KBM-7 (cell line): ENCODE measurements at places on chromosomes 7 and 10.

- no peak for DNase-seq
Measured at GRCh38 chr7:54812756-54813322, 53.8 kb upstream of the SEC61G start.

DNA sequence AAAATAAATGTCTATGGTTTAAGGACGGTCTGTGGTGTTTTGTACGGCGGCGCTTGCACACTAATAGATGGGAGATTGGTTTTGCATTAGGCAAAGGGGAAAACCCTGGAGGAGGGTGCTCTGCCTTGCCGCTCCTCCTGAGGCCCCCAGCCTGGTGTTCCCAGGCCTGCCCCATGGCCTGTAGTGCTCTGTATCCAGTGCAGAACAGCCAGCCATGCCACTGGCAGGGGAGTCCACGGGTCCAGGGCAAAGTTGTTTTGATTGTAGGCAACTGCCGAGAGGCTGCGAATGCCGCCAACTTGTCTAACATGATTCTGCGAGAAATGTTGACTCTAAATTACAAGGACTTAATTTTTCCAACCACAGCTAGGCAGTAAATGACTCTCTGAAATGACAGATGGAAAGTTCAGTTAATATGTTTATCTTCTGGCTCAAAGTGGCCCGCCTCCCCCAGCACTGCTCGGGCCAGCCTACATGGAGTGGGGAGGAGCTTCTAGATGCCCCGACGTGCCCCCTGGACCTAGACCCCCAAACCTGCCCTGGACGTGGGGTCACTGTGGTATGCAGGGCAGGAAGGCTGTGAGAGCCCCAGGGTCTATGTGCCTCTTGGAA, 104.6 kb upstream of the GDF10 start:
- no peak for DNase-seq

- no peak for DNase-seq
Measured at GRCh38 chr7:132218876-132219275, 357.4 kb downstream of the PLXNA4 start.

DNA sequence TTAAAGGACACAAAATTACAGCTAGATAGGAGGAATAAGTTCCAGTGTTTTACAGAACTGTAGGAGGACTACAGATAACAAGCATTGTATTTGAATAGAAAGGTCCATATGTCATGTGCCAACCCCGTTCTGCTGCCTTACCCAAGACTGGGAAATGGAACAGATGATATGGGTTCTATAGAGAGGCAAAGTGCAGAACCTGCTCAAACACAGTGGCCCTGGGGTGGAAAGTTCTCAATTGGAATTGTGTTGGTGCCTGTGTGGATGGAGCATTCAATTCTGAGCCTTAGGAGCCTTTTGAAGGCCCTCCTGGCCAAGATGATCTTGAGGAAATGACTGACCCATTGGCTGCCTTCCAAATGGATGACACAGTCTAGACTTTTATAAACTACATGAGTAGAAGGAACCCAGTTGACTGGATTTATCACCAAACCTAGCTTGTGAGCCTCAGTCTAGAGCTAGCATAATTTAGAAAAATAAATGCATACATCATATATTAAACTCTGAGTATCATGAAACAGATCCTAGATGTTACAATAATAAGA, 4.1 kb upstream of the PRSS1 start:
- DNase-seq, result no peak

DNA sequence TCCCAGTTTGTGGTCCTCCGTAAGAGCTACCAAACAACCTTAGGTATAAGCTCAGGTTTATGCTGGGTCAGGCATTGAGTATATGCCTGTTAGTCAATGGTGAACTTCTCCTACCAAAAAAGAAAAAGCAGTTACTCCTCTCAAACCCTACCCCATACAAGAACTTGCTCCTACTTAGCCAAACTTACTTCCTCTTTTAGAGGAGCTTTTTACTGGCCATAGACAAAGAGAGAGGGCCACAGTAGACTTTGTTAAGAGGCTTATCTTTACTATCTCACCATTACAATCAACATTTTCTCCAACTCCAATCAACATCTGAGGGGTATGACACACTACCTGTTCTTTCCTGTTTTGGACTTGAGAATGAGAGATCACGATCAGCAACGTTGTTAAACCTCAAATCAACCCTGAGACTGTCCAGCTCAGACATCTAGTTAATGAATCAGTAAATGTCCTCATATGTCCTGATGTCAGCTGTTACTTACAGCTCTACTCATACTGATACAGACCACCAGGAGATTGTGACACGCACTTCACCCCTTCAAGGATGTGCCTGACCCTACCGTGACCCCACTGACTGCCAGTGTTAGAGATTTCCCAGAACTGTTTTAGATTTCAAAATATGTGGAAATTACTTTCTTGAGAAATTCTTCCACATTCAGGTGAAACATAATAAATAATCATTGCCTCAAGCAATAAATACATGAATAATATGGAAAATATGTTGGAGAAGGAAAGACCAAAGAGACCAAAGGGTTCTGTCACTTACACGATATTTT, 18.4 kb upstream of the CCDC71L start:
- peak; percentile 80 for DNase-seq

DNA sequence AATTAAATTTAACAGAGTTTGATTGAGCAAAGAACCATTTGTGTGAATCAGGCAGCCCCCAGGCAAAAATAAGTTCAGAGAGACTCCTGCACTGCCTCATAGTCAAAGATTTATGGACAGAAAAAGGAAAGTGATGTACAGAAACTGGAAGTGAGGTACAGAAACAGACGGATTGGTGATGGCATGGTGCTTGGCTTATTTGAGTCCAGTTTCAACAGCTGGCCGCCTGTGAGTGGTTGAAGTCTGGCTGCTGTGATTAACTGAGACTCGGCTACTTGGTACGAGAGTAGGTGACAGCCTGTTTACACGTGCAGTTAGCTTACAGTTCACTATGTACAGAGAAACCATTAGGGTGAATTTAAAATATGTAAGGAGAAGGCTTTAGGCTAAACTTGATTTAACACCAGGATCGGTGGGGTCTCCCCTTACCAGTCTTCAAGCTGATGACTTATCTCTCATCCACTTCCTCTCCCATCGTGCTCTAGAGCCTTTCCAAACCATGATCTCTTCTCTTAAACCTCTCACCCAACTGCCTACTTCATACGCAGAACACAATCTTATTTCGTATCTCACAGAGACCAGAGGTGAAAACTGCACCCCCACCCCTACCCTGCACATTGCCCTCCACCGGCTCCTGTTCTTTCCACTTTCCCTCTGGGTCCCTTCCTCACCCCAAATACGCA, 5.0 kb upstream of the MSMB start:
- peak; percentile 62 for DNase-seq

GRCh38 chr7:81688622-81689411, 81.0 kb downstream of the HGF start:
- DNase-seq, result peak; percentile 60

DNA sequence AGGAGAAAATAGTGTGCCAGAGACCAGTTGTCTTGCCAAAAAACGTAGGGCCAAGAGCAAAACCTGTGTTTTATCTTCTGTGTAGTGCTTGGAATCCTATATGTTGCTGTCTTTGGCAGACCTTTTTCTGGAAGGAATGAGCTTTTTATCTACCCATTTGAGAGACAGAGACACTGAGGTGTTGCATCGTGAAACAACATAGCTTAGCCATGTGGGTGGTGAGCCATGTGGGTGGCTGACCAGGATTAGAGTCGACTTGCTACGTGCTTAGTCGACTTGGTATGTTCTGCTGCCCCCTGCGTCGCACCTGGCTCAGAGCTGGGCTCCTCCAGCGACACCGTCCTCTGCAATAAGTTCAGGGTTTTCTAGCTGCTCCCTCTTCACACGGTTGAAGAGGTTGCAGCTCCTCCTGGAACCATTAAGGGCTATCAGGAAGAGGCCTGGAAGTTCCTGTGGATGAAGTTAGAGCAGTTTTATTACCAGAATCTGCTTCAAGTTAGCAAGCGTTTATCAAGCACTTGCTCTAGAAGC, 175.8 kb downstream of the SH2D4B start:
- no peak for DNase-seq

DNA sequence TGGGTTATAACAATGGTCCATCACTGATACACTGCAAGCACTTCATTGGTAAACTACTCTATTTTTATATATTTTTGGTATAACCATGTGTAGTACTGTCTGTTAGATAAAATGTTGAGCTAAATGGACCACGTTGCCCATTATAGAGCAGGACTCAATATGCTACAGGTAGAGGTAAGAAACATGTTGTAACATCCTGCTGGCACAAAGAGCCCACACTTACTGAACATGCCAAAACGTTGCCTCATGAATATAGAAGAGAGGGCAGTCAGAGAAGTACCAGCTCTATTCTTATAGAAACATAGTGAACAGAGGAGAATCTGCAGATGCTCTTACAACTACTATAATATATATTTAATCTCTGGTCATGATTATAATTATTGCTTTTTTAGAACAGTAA, 18.4 kb upstream of the MET start:
- DNase-seq, result no peak

DNA sequence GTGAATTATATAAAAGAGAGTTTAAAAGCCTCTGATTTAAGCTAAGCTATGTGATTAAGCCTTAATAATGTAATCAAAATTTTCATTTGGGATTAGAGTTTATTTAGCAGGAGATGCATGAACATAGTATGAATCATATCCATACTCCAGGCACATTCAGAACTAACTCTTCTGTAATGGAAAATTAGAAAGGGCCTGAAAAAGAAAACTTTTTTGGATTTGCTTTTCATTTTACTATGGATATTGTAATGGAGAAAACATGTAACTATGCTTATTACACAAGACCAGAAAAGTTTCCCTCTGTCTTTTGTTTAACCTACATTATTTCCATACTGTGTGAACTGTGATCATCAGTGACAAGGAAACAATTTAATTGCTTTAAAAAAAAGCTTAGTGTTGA, 22.0 kb downstream of the TES start:
- no peak for DNase-seq

- DNase-seq, result no peak
Measured at GRCh38 chr10:77179015-77179695, 458.5 kb downstream of the KCNMA1 start.

- no peak for DNase-seq
Measured at GRCh38 chr7:90613088-90613498, 17.0 kb downstream of the CDK14 start.

- DNase-seq, result peak; percentile 69
Measured at GRCh38 chr10:98309366-98310355, 41.7 kb upstream of the LOXL4 start.

DNA sequence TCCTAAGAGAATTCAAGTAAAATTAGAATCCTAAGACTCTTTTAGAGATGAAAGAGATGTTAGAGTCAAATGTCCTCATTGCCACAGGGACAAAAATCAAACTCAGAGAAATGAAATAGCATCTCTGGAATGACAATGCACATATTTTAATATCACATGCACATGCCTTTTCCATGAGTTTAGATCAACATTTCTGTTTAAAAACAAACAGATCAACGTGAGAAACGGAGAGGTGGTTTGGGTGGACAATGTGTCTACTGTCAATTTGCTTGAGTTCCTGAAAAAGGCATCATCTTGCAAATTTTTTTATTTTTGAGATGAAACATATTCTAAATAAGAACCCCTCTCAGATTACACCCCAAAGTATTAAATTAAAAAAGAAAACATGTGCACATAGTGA, 130.0 kb downstream of the CHRM2 start:
- DNase-seq, result no peak

- DNase-seq, result no peak
Measured at GRCh38 chr10:132975831-132976682, 33.7 kb upstream of the CFAP46 start.

DNA sequence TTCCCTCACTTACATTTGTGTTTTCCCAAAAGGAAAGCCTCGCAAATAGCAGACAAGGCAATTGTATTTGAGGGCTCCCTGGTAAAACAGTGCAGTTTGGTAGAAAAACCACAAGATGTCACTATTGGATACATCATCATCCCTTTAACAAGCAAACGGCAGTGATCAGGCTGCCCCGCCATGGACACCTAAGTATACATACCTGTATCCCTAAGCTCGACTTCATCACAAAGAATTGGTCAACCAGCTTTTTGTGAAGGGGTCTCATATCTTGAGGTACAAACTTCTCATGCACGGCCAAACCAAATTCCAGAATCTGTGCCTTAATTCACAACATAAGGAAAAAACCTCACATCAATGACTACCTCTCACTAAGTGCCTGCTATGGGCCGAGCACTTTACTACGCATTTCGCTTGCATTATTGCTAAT, 179.5 kb upstream of the IMMP2L start:
- DNase-seq, result peak; percentile 83

- peak; percentile 68 for DNase-seq
Measured at GRCh38 chr10:48444266-48444665, 137.8 kb downstream of the MAPK8 start.

GRCh38 chr7:1907751-1908365, 237.8 kb downstream of the ELFN1 start:
- no peak for DNase-seq

DNA sequence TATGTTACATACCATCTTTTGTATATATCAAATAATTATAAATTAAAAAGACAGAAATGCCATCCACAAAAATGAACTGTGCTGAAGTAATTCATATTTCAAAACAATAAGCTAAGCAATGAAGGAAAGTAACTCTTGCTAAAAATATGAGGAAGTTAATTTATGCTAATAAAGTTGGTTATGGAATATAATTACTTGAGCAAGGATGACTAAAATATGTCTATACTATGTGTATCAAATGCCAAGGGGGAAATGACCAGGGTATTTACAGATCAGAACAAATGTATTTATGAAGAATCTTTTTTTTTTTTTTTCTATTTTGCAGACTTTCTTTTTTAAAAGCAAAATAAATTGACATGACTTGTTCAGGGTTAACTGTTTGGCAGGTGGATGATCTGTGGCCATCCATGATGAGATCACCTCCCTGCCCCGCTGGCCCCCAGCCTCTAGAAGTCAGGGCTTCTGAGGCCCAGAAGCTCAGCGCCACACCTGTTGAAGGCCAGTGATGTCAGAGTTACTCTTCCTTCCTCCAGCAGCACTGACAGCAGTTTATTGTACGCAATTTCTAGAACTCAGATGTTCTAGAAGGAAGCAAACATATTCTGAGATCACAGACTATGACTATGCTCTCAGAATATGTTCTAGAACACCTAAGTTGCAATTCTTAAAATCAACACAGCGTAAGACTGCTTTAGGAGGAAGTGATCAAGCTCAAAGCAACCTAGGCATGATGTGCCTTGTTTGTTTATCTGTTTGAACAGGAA, 196.1 kb upstream of the KLF14 start:
- no peak for DNase-seq

DNA sequence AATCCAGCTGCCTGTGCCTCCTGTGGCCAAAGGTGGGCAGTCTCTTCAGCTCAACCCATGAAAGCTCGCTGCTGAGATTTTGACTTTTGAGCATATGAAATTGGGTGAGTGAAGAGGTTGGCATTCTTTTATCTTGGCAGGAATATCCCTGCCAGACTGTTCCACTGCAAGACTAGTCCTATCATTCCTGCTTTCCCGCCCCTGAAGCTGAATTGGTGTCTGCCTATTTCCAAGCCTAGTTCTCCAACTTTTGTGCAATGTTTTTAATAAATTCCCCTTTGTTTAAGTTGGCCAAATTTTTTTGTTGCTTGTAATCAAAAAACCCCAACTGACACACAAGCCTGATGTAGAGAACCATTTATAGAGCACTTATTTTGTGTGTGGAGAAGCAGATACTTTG, 34.8 kb upstream of the BICC1 start:
- no peak for DNase-seq
